H1 (cell line): ENCODE measurements at places on chromosomes 4 and X. TPM values are rescaled to one million over a fixed set of nuclear protein-coding genes. Genes with fewer than 3 reads are reported as not detected.

DNA sequence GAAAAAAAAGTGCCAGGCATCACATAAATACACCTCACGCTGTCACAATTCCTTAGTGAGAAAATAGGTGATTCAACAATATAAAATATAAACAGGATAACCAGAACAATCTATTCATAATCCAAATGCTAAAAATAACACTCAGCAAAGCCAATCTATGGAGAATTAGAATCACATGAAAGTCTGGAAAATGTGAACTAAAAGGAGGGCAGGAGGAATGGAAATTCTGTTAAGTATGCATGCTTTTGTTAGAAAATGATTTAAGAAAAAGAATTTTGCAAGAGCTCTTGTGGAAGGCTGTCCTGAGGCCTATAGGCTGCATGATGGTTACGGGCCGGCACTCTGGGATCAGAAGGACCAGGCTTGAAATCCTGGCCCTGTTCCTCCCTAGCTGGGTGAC is 70.6 kb upstream of the PROM1 start:
- DNase-seq = no peak

- DNase-seq = no peak
Measured at GRCh38 chrX:72641611-72642010, 69.0 kb upstream of the HDAC8 start.

GRCh38 chr4:168707205-168707604 is 210.4 kb downstream of the PALLD start:
- DNase-seq = no peak

GRCh38 chr4:176156656-176157055 is 38.7 kb downstream of the SPATA4 start:
- DNase-seq = no peak

DNA sequence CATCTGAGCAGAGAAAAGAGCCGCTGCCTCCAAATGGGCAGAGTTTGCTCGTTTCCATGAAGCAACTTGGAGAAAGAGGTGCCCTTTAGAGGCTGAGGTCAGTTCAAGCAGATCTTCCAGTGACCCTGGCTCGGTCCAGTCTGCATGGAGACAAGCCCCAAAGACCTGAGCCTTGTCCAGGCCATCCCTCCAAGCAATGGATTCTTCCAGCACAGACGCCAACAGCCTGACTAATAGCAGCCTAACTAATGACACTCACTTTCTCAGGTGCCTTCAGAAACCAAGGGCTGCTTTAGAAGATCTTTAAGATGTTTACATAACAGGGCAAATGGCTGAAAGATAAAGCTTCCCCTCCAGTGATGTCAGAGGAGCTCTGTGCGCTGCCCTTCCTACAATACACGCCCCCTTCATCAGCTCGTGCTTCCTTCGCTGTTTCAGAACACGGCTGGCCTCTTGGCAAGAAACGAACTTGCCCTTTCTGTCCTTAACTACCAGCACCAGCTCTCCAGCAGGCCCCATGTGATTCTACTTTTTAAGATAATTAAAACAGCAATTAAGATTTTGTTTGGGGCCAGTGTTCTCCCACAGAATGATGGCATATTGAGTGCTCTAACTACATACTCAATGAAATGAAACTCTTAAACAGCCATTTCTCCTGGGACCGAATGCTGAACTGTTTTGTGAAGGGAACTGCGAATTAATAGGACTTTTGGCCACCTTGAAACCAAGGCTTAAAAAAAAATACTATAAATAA is 119.0 kb downstream of the GPR143 start:
- DNase-seq = no peak

- DNase-seq = no peak
Measured at GRCh38 chrX:44162964-44163475, 180.5 kb downstream of the EFHC2 start.

DNA sequence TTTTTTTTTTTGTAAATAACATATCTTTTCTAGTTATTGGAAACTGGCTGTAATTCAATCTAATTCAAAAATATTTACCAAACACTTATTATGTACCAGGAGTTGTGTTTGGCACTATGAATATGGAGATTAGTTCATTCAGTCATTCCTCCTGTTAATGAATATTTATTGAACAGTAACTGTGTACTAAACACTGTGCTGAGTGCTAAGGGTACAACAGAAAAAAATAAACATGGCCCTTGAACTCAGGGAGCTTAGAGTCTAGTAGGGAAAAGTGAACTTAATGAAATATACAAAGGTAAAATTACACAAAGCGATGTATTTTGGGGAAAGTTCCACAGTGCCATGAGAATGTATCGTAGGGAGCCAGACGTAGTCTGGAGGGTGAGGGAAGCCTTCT is 87.1 kb downstream of the STK32B start:
- DNase-seq = no peak

GRCh38 chr4:4914059-4914820 is 54.8 kb downstream of the MSX1 start:
- no peak for DNase-seq

DNA sequence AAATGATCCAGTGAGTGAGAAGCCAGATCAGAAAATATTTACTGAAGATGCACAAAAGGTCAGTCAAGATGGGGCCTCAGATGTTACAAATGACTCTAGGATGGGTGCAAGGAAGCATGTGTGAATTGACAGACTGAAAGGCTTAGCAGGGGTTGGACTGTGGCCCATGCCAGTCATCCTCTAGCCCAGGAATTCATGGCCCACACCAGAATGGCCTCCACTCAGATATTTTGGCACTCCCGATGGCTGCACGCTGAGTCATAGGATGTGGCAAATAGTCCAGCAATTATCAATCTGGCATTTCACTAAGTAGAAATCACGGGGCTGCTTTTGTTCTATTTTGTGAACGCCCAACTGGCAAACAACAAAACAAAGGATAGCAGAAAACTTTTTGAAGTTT is 406.5 kb downstream of the IQCM start:
- no peak for DNase-seq

- no peak for DNase-seq
Measured at GRCh38 chr4:153955327-153955726, 166.4 kb upstream of the SFRP2 start.

TLR2 gene
- 1.3 and 1.5 TPM in 2 replicates for total RNA-seq

HTRA3 gene
- 2.9 and 3.2 TPM in 2 replicates for total RNA-seq

SPP1 gene
- total RNA-seq = 22.3 and 26.5 TPM in 2 replicates

UPF3B gene
- total RNA-seq = 20.9 and 22.2 TPM in 2 replicates

CLCN4 gene
- 7.5 and 11.2 TPM in 2 replicates for total RNA-seq

NPY1R gene
- 6.3 and 7.2 TPM in 2 replicates for total RNA-seq
